ENCODE measurements at places on chromosomes 11 and 22.

DNA sequence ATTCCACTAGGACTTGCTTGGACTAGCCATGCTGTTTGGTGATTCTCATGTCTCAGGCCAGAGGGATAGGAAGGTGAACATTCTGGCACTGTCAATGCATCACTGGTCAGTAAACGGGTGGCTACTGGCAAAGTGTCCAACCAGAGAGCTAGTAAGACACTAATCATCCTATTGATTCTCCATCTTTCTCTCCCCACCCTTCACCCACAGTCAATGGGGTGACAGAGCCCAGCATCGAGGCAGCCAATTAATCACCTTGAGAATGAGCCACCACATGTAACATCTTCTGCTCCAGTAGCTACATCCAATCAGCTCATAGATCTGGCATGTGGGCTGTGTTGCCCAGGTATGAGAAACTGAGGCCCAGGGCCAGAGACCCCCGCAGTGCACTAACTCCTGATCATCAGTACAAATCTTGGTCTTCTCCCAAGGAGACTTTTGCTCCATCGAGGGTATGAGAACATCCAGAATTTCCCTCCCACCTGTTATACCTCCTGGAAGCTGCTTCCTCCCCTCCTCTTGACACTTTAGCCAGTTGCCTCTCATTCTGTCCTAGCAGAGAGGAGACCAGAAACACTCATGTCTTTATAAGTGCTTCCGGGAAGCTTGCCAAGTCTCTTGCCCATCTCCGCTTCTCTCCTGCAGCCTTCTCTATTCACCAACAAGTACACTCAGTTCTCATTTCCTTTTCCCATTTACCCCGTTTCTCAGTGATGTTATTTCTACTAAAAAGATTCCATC lies 17.0 kb downstream of the HTR3A start:
- DNase-seq: peak; percentile 11

GRCh38 chr11:108545909-108546501 lies 47.6 kb downstream of the EXPH5 start:
- no peak for DNase-seq

GRCh38 chr11:74746868-74747267 lies 1.8 kb upstream of the RNF169 start:
- no peak for DNase-seq

- DNase-seq: peak; percentile 71
These were observed 63.5 kb downstream of the SIK2 start for GRCh38 chr11:111665777-111666176.

- DNase-seq: no peak
These were observed 184.5 kb downstream of the EFCAB6 start for GRCh38 chr22:43627485-43628213.

DNA sequence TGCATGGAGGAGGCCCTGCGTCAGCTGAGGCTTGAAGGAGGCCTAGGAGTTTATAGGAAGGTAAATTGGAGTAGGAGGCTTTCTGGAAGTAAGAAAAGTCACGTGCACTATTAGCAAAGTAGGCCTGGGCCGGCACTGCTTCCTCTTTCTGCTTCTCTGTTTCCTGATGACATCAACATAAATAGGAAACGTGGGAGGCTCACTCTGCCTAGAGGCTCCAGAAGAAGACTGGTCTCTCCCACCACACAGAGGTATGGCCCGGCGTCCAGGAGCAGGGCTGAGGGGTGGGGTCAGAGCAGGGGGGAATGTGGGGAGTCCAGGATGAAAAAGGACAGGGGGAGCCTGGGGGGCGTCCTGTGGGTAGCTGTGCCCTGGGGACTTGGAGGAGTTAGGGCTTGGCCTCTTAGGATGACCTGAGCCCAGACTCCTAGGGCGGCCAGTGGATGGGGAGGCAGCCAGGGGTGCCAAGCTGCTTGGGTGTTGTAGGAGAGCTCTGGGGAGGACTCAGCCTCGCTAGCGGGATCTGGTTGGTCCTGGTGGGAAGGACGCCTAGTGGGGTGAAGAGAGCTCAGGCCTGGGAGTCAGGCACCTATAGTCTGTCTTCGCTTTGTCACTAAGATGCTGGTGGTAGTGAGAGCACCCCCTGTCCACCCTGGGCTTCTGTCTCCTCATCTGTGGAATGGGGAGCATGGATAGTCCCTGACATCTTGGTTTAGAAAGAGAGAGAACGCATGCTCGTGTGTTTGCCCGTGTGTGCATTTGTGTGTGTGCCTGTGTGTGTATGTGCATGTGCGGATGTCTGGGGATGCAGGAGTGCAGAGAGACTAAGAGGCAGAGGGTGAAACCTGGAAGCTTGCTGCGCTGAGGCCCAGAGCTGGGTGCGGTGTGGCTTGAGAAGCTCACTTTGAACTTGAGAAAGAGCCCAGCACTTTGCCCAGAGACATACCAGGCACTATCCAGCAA lies at the start of gene CSF2RB:
Gene CSF2RB, plus strand, starts transcription at position 202 of the 963 bp plus-strand sequence. CDS start 8,580 bp downstream, outside the sequence.
- DNase-seq: peak; percentile 95

GRCh38 chr11:70608568-70609470 lies 210.5 kb downstream of the CTTN start:
- DNase-seq: no peak

- no peak for DNase-seq
These were observed 913.0 kb upstream of the CNTN5 start for GRCh38 chr11:98107736-98108135.

GRCh38 chr11:32830413-32830738 lies 649 bp downstream of the PRRG4 start:
- DNase-seq: peak; percentile 75

GRCh38 chr11:34502949-34503348 lies 10.6 kb downstream of the ELF5 start:
- DNase-seq: no peak

GRCh38 chr11:119222891-119223290 lies 16.8 kb downstream of the CBL start:
- peak; percentile 13 for DNase-seq

DNA sequence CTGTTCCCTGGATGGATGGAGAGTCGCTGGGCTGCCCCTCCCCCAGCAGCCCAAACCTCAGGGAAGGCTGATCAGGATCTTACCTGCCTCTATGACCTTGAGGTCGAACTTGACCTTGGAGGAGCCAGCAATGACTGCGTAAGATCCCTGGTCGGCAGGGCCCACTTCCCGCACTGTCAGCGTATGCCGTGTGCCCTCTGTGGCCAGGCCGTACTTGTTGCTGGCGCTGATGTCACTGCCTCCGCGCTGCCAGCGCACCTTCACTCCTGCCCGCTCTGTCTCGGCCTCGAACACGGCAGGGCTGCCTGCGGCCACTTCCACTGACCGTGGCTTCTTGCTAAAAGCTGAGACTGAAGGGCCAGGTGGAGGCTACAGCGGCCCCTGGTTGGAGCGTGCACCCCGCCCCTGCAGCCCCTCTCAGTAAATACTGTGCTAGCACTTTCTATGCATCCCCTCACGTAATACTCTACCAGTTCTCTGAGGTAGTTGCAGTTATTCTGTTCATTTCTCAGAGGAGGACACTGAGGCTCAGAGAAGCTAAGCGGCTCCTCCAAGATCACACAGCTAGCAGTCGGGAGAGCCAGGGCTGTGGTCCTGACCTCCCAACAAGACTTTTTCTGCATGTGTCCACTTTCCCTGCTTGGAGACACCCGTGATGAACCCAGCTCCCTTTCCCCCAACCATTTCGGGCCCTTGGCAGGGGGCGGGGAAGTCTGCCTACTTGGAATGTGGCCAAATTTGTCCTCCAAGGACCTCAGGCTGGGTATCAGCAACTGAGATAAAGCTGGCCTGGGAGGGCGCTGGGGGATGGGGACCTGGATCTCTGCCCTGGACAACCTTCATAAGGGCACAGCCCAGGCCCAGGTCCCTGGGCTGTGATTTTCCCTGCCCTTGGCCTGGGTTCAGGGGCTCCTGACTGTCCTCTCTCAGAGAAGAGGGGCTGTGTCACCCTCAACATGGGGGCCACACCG lies 1.1 kb downstream of the MYBPC3 start:
- DNase-seq: no peak

DNA sequence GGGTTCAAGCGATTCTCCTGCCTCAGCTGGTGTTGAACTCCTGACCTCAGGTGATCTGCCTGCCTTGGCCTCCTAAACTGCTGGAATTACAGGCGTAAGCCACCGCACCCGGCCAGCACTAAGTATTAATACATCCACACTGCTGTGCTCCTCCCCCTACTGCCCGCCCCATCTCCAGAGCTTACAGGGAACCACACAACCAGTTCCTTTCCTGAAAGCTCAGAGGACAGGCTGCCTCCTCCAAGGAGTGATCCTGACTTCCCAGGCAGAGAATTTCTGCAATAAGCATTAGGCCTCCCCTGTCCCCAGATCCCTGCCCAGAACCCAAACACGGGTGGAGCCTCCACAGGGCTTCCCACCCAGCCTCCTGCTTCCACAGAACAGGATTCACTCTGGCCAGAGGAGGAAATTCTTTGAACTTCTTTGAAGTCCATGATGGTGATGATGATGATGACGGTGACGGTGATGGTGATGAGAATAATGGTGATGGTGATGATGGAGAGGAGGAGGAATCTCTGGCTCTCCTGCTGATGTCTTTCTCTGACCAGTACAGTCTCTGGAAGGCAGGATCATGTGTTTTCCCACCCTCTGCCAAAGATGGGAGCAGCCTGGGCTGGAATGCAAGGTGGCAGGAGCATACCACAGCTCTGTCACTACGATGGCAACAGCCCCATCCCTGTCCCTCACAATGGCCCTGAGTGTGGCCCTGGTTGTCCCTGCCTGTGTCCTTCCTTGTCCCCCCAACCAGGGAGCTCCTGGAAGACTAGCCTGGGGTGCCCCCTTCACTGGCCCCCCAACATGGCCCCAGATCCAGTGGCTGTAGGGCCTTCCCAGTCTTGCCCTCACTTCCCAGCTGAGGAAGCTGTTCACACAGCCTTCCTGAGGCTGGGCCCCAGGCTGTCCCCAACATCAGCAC lies 33.5 kb upstream of the CSNK1E start:
- DNase-seq: no peak

DNA sequence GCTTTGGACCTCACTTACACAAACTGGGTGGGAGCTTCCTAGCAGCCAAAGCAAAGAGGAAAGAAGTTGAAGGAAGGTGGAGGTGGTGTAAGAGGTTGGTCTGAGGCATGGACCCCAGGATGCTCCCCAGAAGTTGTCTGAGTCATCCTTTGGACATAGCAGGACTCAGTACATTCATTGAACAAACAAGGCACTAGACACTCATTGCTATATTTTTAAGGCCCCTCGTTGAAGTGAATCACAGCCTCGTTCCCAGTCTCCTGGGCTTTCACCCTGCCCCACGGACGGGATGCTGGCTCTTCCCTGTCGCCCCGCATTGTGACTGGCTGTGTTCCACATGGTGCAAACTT lies 95.9 kb upstream of the FGF3 start:
- DNase-seq: no peak

GRCh38 chr11:8382436-8383053 lies 118.9 kb upstream of the LMO1 start:
- DNase-seq: no peak

DNA sequence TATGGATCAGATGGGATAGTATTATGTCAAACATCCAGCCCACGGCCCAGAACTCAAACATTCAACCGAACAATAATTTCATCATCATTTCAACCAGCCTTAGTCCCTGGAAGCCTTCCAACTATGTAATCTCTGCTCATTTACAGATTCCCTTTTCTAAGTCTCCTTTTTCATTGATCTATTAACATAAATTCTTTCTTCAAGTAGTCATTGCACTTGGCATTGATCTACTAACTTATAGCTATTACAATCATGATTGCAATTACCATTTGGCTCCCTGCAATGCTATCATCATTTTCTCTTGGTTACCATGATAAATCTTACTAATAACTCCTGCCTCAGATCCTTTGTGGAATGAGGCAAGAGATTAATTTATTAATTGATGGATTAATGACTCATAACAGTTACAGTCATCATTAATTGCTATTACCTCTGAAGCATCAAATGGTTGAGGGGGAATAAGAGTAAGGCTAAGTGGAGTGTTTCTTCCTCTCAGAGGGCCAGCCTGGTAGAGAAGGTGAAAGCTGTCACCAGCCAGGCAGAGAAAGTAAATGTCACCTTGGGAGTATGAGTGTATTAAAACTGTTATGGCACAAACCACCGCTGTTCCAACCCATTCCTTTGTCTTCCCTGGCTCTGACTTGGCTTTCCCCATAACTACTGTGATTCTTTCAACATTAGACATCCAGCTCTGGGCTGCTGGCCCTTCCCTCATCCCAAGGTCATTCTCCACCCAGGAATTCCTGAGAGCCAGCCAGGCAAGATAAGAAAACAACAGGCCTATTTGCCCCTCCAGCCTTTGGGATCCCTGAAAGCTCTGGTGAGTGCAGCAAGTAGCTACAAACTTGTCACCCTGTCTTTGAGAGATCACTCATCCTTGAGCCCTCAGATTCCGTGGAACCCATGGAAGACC lies 174.7 kb downstream of the RRAS2 start:
- DNase-seq: no peak

GRCh38 chr11:82906236-82906635 lies 4.7 kb downstream of the DDIAS start:
- peak; percentile 83 for DNase-seq

All from hematopoietic multipotent progenitor cell treated with erythropoietin and hydrocortisone succinate and interleukin-3 and kit ligand, for 4 days (in vitro differentiated cells).